Activated naive CD4-positive, alpha-beta T cell (primary cell): ENCODE measurements at places on chromosomes 1 and 21.

DNA sequence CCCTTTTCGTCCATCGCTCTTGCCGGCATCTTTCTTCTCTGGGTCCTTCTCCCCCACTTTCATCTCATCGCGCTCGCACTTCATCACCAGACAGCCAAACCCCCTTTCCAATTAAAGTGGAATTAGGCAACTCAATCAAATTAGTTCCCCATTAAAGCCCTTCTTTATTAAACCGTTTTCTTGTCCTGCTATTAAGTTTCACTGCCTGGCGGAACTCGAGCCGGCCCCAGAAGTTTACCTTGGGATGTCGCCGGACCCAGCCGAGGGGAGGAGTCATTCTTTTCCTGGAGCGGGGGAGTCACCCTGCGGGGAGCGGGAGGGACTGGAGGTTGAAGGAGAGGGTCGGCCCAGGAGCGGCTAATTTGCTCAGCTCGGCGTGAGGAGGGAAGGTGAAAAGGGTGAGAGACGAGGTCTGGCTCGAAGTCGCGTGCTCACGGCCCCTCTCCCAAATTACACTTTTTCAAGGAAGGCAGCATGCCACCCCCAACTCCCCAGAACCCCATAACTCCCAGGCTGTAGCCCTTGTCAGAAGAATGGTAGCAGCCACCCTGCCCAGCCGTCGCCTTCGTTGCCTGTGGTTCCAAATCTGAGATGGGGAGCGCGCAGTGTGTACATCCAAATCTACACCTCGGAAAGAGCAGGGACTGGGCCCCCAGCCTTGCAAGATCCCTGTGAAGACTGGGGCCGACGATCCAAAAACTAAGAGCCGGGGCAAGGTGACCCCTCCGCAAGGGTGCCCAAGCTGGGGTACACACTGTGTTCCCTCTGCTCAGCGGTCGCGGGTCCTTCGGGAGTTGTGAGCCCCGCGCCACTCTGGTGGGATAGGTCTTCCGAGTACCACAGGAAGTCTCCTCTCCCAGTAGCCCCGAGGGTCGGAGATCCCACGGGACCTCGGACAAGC lies 6.4 kb downstream of the DMRTA2 start:
- DNase-seq, result no peak

- no peak for DNase-seq
Measured at GRCh38 chr1:74729741-74730478, 2.9 kb downstream of the CRYZ start.

DNA sequence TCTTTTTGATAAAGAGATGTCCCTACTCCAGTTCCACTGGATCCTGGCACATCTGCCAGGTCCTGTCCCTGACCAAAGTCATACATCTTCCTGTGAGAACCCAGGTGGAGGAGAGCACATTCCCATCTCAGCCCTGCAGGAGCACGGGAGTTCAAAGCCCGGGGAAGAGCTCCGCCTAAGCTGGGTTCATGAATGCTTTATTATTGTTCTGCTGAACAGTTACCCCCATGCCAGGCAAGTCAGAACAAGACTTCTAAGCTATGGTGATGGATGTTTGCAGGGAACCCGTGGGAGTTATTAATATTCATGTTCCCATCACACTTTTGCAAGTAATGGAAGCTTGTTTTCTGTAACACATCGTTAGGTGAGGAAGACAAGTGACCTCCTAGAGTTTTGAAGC lies 62.9 kb downstream of the SEC16B start:
- DNase-seq, result no peak

GRCh38 chr1:225870911-225871310 lies 11.3 kb downstream of the TMEM63A start:
- DNase-seq, result no peak

DNA sequence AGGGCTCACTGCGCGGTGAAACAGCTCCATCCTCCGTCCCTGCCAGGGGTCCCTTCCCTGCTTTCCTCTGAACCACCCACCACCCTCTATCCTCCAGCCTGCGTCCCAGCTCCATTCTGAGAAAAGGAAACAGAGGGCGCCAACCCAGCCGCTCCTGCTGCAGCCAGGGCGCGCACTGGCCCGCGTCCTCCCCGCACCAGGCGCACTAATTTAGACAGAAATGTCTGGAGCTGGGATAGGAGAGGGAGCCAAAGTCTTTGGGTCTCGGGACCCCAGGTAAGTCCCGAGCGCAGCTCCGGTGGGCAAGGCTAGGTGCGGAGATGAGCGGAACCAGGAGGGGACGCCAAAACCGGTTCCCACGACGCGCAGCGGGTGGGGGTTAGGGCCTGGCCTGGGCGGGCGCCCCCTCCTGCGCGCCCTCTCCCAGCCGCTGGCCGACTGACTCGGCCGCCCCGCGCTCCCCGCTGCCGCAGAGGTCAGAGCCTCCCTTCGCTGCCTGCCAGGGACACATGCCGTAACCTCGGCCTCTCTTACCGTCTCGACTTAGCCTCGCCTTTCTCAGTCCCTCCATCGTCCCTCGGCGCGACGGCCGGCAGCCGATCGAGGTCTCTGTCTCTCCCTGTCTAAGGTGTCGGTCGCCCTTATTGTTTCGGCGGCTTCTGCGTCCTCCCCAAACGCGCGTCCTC lies 2.0 kb downstream of the CAMK2N1 start:
- DNase-seq, result no peak

GRCh38 chr1:219385787-219386427 lies 212.2 kb downstream of the LYPLAL1 start:
- DNase-seq, result no peak

GRCh38 chr1:38800720-38801671 lies 58.6 kb downstream of the RRAGC start:
- no peak for DNase-seq

- no peak for DNase-seq
Measured at GRCh38 chr1:212166244-212166643, 119.0 kb upstream of the PPP2R5A start.

DNA sequence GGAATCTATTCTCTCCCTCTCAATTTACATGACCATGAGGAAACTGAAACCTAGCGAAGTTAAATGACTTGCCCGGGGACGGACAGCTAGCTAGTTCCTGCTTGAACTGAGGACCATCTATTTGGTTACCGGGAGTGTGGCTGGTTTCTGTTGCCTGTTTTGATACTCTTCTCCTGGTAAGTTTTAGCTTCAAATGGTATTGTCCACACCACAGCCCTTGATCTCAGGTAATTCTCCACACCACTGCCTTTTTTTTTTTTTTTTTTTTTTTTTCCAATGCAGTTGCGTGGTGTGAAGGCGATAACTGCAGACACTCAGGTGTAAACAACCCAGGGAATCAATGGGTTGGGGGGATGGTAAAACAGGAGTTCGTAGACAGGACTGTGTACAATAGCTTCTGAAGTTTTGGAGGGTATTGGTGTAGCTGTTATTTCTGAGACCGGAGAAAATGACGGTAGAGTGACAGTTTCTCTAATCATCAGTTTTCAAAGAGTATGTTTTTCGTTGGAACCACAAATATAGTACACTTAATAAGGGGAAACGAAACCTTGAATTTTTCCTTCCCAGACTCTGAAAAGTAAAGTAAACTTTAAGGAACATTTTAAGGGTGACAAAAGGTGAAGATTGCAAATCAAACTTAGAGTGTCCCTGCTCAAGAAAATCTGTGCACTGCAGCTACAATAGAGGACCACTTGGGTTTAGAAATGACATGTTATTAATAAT lies 125.3 kb upstream of the CACYBP start:
- no peak for DNase-seq

DNA sequence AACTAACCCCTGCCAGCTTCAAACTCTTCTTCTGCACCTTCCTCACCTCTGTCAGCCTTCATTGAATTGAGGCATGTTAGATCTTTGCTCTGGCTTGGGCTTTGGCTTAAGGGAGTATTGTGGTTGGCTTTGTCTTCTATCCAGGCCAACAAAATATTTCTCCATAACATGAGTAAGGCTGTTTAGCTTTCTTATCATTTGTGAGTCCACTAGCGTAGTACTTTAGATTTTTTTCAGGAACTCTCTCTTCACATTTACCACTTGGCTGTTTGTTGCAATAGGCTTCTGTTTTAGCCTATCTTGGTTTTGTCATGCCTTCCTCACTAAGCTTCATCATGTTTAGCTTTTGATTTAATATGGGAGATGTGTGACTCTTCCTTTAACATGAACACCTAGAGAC lies 417.5 kb downstream of the NCAM2 start:
- no peak for DNase-seq

DNA sequence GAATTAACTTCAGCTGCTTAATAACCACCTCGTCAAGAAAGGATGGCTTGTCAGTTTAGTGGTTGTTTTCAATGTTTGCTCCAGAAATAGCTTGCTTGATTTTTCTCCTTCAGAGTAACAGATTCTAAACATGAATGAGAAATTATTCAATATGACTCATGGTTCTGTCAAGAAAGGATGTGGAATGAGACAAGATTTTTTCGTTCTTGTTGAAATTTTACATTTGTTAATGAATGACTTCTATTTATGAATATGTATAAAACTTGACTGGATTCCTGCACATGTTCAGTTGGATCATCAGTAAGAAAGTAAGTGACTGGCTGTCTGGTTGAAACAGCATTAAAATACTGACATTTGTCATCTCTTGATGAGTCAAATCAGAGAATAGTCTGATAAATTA lies 38.3 kb downstream of the IFI44 start:
- no peak for DNase-seq

DNA sequence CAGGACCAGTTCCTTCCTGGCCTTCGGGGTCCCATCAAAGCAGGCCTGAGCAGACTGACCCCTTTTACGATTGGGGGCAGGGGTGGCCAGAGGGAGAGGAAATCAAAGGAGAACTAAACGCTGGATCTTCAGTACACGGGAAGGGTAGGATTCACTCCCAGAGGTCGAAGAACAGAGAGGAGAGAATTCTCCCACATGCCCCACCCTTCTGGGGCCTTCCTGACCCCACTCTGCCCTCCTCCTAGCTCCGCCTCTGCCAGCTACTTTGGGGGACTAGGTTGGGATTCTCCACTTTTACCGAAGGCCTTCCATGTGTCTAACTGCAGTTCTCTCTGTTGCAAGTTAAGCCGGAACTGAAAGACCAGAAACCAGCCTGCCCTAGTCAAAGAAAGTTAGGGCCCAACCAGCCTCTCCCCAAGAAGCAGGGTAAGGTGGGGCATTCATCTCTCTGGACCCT lies 654 bp upstream of the ARHGEF2 start:
- DNase-seq, result no peak
